ENCODE measurements at places on chromosomes 12 and 14.

GRCh38 chr14:29236848-29237247, 470.3 kb downstream of the FOXG1 start:
- DNase-seq, result no peak

DNA sequence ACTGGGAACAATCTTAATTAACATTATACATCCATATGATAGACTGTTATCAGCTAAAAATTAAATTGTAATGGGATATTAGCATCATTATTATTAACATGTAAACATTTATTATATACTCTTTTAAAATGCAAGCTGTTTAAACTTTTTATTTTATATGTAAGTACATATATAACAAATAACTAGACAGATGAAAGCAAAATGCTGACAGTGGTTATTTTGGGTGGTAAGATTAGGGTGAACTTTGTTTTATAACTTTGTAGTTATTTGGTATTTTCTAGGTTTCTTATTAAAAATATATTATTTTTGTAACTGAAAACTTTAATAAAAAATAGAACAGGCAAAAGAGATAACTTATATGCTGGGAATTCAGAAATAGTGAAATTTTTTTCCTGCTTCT, 62.6 kb upstream of the KIF21A start:
- DNase-seq, result no peak

DNA sequence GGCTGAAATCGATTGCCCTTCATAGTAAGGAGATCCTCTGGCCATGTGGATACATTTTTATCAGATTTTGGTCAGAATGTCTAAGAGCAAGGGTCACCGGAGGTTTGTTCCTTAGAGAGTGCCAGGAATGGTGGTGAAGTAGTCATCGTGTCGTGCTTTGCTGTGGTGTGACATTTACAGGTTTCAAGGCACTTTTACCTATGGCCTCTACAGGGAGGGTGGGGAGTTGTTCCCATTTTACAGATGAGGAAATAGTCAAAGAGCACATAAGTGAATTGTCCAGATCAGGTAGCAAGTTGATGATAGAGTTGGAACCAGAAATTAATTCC, 57.2 kb downstream of the WDR20 start:
- DNase-seq, result no peak

DNA sequence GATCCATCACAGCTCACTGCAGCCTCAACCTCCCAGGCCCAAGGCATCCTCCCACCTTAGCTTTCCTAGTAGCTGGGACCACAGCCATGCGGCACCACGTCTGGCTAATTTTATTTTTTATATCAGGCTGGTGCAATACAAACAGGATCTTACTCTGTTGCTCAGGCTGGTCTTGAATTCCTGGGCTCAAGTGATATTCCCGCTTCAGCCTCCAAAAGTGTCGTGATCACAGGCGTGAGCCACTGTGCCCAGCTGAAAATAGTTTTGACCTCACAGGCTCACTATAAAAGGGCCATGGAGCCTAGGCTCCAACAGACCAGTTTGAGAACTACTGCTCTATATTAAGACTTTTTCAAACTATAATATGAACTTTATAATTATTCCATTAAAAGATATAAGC, 37.3 kb downstream of the SNX6 start:
- no peak for DNase-seq

- DNase-seq, result peak; percentile 40
Observed at GRCh38 chr14:104723651-104724406, at the start of gene ADSS1. Gene ADSS1 (plus strand): TSS chr14:104724229. CDS start chr14:104724271, 42 bp downstream.

GRCh38 chr14:96285667-96286066, 29.7 kb downstream of the BDKRB1 start:
- no peak for DNase-seq

DNA sequence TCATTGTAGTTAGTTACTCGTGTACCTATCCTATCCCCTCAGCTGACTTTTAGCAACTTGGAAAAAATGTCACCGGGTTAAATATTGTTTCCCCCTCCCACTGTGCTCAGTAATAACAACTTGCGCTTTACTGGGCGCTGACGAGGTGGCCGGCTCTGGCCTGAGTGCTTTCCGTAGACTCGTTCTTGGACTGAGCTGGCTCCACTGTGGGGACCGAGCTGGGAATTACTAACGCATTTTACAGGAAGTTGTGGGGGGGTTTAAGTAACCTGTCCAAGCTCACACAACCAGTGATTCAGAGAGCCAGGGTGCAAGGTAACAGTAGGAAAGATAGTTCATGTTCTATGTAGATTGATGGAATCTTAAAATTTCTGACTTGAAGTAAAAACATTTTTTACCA, 82.5 kb upstream of the KICS2 start:
- no peak for DNase-seq

DNA sequence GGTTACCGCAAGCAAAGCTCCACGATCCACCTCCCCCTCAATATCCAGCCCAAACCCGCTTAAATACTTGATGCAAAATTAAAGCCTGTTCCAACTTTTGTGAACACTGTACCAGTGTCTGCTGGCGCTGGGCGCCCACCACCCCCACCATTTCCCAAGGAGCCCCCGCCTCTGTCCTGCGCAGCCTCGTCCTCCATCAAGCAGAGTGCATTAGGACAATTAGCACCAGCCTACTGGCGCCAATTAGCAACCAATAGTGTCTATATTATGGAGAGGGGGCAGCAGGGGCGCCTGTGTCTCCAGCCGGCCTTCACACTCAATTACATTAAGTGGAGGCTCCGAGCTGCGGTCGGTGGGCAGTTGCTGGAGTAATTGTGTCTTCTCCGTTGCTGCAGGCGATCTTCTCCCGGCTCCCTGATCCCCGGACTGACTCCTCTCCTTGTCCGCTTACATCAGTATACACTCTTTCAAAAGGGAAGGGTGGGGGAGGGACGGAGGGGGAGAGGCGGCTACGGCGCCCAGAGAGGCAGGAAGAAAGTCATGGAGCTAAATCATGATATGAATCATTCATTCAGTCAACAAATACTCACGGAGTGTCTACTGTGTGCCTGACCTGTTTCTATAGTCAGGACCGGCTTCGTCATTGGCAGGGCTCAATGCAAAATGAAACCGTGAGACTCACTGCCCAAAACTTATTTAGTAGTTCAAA, 707.3 kb downstream of the MED13L start:
- DNase-seq, result no peak

- no peak for DNase-seq
Observed at GRCh38 chr14:103594265-103594664, 31.5 kb downstream of the COA8 start.

GRCh38 chr12:95963096-95963495, 20.0 kb downstream of the AMDHD1 start:
- DNase-seq, result peak; percentile 48

DNA sequence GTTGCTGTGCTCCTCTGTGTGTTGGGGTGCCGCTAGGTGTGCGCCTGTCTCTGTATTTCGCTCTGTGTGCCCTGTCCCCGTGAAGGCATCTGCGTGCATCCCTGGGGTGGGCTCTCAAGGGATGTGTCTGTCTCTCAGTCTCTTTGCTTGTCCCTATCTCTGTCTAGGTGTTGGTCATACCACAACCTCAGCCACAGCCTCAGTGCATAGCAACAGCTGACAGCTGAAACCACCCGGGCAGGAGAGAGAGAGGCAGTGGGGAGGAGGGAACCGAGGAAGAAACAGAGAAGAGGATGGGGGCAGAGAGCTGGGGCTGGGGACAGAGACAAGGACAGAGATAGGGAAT, 953 bp upstream of the NXPH4 start:
- DNase-seq, result no peak

- no peak for DNase-seq
Observed at GRCh38 chr14:33846100-33846824, 104.6 kb downstream of the EGLN3 start.

- DNase-seq, result peak; percentile 33
Observed at GRCh38 chr14:90660865-90661570, 155.2 kb downstream of the TTC7B start.

- peak; percentile 7 for DNase-seq
Observed at GRCh38 chr12:74111688-74112360, 425.8 kb upstream of the ATXN7L3B start.

DNA sequence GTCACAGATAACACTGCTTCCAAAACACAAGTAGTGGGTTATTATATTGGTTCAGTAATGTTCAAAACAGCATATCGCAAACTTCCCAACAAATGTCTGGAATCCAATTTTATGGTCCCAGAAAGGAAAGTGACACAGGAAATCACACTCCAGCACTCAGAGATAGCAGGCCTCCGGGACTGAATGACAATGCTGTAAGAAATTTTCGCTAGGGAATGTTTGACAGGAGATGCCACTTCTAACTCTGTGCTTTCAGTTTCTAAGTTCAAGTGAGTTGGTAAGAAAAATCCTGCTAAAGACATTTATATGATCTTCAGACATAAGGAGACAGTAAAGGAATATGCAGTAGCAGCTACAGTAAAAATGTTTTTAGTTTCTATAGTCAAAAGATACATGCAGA, 93.2 kb downstream of the SLC2A13 start:
- no peak for DNase-seq

- no peak for DNase-seq
Observed at GRCh38 chr14:95407354-95407753, 87.6 kb upstream of the CLMN start.

- DNase-seq, result peak; percentile 86
Observed at GRCh38 chr14:91241863-91242262, 2.6 kb downstream of the GPR68 start.

GRCh38 chr14:72443991-72444441, 449.9 kb downstream of the DPF3 start:
- DNase-seq, result peak; percentile 2

GRCh38 chr14:21037156-21037555, 2.5 kb upstream of the RNASE13 start:
- no peak for DNase-seq

DNA sequence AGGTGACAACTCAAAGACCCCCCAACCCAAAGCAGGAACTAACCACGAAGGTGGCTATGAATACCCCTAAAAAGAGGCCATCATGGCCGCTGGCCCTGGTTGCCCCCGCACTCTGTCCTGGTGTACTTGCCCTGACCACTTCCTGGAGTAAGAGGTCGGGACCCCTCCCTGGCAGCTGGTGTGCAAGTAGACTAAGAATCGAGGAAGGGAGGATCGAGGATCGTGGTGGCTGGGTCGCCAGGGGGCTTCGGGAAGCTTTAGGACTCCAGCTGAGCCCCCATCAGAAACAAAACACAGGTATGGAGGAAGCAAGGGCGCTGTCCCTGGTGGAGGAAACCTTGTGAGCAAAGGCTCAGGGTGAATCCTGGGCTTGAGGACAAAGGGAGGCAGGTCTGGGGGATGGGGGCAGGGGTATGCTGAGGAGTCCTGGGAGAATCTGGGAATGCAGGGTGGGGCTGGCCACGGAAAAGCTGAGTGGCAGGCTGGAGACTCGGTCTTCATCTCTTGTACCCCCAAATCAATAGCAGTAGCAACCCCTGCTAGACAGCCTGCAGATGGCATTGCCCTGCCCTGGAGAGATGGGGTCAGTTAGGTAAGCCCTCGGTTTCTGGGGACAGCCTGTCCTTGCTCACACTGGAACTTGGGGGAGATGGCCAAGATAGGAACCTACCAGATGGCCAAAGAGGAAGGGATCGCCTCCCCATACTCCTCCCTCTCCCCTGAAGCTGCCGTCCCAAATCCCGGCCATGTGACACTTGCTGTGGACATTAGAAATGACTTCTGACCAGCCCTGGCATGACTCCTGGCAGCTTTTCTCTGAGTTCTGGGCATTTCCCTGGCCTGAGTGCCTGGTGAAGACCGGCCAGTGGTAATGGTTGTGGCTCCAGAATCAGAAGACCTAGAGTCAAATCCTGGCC, 45.3 kb upstream of the ESRRB start:
- DNase-seq, result no peak

GRCh38 chr12:12636641-12637040, 25.0 kb downstream of the CREBL2 start:
- DNase-seq, result no peak

DNA sequence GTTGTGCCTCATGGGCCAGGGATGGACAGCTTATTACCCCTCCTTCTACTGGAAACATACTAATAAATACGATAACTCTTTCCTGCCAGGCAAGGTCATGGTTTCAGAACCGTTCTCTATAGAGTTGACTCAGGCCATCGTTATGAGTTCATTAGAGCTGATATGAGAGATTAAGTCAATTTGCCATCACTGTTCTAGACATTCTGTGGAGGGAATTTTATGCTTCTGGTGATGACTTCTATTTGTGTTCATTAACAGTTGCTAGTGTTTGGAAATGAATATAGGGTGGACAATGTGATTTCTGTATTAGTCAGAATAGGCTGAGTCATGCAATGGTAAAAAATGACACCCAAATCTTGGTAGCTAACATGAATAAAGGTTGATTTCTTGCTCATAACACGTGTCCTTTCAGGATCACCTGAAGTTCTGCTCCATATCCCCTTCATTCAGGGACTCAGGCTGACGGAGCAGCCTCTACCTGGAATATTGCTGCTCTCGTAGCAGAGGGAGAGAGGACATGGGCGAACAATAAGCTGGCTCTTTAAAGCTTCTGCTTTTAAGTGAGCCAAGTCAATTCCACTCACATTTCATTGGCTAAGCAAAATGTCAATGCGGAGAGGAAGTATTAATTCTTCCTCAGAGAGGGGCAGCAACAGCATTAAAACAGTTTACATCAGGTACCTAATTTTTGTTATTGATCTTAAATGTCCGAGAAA, 18.5 kb upstream of the TBPL2 start:
- DNase-seq, result no peak

GRCh38 chr12:96249196-96250118, 55.3 kb downstream of the ELK3 start:
- no peak for DNase-seq

DNA sequence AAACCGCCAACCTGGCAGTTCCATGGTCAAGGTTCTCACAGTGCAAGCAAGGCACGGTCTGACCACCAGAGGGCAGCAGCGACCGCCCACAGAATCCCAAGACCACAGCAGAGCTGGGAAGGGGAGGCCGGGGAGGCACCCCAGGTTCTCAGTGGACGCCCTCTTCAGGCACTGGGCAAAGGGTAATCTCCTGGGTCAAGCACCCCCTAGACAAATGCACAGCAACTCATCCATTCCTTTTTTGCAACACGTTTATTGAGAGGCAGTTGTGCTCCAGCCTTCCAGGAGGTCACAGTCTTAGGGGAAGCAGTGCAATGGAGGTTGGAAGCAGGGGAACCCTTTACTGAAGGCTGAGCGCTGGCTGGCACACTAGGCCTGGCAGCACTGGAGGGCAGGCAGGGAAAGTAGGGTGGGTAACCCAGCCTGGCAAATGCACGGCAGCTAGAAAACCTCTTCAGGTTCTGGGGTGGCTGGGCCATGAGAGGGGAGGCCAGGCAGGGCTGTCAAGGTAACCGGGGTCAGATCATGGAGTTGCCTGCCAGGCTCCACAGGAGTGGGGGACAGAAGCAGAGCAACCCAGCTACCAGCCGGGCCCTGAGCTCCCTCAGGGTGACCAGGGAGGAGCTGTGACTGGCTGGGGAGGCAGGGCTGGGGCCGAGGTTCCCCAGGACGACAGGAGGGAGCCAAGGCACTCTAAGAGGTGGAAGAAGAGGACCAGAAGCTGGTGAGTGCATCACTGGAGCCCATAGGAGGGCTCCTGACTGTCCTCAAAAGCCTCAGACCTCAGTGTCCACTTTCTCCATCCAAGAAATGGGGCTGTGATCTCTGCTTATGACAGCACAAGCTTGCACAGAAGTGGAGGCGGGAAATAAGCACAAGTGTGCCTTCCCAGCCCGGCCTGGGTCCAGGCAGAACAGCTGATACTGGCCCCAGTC, 1.8 kb upstream of the RHOF start:
- DNase-seq, result peak; percentile 90

GRCh38 chr12:6198051-6198450, 2.1 kb upstream of the CD9 start:
- no peak for DNase-seq

All from HL-60 (cell line).